Keratinocyte (primary cell): ENCODE measurements at places on chromosomes 7 and 10.
A peak's percentile ranks its signal among the peaks of the same experiment; 100 is the strongest.

DNA sequence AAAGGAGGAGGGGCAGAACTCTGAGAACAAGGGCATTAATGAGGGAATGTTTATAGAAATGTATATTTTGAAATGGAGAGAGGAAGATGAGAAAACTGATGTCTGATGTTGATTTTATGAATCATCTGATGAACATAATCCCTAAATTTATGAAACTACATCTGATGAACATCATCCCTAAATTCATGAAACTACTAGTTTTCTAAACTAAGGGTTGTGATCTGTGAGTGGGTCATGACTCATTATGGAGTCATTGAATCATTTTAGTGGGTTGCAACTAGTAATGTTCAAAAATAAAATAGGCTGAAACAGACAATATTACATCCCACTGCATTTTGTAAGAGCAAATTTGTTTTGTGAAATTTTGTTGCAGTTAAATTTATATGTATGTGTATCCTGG lies 442.6 kb upstream of the TEX47 start:
- DNase-seq, result no peak

DNA sequence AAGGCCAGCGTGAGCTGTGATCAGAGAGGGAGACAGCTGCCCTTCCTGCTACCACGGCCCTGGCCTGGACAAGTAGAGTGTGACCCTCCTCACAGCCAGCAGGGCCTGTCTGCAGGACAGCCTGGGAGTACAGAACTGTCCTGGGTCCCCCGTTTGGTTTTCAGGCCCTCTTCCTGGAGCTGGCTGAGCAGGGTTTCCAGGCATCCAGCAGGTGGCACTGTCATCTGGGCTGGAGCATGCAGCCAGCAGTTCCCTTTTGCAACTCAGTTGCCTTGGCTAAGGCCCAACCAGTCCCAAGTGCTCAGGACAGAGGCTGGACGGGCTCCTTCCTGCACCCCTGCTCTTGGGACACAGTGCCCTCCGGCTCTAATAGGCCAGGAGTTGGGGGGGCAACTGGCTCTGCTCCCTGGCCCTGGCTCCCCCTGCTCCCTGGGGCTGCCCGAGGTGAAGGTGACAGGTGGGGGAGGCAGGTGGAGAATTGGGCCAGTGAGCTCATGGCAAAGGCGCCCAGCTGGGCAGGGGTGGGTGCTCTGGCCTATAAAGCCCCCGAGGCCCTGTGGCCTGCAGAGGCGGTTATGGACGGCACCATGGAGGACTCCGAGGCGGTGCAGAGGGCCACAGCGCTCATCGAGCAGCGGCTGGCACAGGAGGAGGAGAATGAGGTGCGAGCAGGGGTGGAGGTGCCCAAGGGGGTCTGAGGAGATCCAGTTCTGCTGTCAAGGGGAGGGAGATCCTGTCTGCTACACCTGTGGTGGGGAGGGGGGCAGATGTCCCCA lies at the start of gene ANKRD2:
ANKRD2 (plus strand) TSS at position 566 of the 776 bp plus-strand sequence; CDS start at position 576, 10 bp downstream.
- no peak for DNase-seq

DNA sequence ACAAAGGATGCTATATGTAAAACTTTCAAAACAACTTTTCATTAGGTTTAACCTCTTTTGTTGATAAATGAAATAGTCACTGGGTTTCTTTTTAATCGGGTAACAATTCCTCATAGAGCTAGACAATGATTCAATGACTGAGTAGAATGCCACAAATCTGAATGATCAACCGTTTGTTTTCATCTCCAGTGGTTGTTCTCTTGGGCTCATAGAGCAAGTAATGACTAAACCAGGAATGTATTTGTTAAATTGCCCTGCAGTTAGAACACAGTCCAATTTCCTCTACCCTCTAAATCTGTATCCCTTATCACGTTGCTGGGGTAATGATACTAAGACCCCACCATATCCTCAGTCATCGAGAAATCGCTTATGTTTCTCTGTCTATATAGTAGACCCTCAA lies 40.0 kb downstream of the CNNM1 start:
- no peak for DNase-seq

GRCh38 chr7:19932549-19933249 lies 159.3 kb upstream of the TMEM196 start:
- no peak for DNase-seq

DNA sequence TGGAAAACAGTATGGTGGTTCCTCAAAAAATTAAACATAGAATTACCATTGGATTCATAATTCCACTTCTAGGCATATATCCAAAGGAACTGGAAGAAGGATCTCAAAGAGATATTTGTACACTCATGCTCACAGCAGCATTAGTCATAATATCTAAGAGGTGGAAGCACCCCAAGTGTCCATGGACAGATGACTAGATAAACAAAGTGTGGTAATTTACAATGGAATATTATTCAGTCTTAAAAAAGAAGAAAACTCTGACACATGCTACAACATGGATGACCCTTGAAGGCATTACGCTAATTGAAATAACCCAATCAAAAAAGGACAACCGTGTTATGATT lies 594.2 kb downstream of the KCNMA1 start:
- no peak for DNase-seq

DNA sequence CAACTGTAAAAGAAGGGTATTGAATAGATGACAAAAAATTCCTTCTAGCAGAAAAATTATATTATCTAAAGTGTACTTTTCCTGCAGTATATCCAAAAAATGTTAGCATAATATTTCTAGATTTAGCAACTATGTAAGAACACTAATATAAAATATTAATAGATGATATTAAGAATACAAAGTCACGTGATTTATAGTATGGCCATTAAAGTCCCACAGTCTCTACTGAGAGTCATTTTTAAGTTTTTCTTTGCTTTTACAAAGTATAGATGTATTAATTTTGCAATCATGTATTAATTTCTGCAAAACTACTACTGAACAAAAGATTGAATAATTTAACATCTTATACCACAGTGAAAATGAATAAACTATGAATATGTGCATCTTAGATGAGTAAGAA lies 94.9 kb downstream of the ZWINT start:
- no peak for DNase-seq

DNA sequence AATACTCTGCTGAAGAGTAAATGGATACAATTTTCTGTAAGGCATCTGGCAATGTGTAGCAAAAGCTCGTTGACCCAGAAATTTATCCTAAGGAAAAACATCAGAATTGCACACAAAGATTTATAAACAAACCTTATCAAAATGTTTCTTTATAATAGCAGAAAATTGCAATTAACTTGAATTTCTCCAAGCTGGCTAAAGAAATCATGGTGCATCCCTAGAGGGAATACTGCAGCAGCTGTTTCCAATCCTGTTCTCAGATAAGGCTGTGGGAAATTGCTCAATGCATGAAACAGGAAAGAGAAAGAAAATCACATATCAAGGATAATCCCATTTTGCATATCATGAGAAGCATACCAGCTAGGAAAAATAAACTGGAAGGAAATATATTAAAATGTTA lies 18.7 kb downstream of the TACR2 start:
- DNase-seq, result no peak

- no peak for DNase-seq
Observed at GRCh38 chr10:55369670-55370420, 568.8 kb upstream of the PCDH15 start.

GRCh38 chr7:47337531-47337930 lies 244.4 kb downstream of the TNS3 start:
- no peak for DNase-seq

DNA sequence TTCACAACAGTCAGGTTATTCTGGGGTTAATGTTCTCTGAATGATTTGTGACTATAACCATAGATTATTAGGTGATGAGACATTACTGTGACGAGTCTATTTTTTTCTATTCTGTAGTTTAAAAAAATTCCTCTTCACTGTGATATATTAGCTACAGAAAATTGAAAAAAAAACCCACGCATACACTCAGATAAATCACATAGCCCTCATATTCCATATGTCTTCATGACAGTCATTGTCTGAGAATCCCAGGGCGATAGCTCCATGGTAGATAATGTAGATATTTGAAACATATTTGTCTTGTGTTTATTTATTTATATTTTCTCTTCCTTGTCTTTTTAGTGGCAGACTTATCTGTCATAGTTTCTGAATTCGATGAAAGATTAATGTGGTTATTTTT lies 110.0 kb downstream of the CAMK1D start:
- DNase-seq, result no peak

- DNase-seq, result no peak
Observed at GRCh38 chr10:103849212-103849877, 6.0 kb downstream of the SH3PXD2A start.

GRCh38 chr7:115297656-115298055 lies 375.8 kb downstream of the MDFIC start:
- peak; percentile 40 for DNase-seq

DNA sequence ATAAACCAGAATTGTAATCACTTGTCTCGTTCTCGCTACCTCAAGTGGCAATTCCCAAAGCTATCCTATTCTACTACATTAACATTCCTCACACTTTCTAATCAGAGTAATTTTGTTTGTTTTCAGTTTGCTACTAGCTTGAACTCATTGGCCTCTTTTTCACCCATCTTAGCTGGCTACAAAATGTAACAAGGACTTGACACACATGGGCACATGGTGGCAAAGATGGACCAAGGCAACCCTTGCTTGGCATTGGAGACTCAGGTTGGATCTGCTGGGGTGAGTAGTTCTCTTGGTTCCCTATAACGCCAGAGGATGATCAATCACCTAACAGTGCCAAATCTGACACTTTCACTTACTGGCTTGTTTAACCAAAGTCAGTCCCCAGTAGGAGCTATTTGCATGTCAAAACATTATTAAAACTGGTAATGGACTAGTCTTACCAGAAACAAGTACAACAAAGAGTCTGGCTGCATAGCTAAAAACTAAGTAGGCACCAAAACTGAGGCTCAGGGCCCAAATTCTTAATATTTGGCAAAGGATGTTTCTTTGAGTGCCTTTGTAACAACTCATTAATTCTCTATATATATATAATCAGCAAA lies 1.9 kb downstream of the USP6NL start:
- DNase-seq, result no peak

GRCh38 chr10:75176046-75176445 lies 34.5 kb upstream of the VDAC2 start:
- no peak for DNase-seq

GRCh38 chr7:91107460-91107859 lies 156.8 kb upstream of the FZD1 start:
- DNase-seq, result no peak

DNA sequence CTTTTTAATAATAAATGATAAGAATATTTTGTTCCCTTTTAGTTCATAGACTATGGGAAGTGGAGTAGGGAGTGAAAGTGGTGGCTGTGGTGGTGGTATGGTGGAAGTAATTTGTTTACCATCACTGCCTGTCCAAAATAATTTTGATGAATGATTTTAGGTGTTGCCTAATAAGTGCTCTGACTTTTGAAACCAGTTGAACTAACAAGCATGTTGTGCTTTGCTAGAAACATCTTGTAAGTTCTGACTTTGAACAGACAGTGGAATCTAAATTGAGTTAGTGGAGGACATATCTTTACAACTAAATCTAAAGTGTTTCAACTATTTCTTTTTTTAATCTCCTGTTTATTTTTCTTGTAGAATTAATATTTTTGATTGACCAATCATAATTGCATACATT lies 49.7 kb downstream of the ZEB1 start:
- DNase-seq, result no peak

DNA sequence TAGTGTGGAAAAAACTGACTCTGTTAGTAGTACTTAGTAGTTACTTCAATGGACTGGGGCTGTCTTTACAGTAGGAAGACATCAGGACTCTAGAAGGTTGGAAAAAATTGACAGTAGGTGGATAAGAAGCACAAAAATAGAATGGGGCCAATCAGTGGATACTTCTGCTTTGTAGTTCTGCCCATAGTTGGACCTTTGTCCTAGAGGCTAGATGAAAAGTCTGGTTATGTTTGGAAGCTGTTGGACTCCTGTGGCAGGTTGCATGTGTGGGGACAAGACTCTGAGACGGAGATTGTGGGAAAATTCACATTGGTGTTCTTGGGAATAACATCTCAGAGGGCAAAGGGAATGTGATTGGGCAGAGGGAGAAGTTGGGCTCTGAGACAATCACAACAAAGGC lies 18.6 kb upstream of the KBTBD2 start:
- no peak for DNase-seq

DNA sequence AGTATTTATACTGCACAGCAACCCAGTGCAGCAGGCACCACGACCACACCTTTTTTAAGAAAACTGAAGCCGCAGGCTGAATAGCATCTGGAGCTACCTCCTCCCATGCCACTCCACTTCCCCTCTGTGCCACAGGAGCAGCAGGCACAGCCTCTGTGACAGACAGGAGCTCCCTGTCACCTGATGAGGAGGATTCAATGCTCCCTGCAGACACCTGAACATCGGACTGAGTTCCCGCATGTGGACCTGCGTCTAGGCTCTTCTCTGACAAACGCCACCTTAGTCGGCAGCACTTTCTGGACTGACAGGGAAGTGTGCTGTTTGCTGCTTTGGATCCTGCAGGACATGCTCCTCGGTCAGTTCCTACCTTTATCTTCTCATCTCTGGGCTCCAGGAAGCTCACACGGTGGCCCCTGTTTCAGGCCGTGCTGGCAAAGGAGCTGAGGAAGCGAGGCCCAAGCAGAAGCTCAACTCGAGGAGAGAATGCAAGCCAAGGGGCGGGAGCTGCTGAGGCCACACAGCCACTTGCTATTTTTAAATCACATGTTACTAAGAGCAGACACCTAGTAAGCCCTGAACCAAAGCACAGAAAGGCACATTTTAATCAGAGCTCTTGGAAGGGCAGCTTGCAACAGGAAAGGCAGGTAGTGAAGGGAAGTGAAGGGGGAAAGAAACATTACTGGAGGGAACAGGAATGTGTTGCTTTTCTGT lies 56.6 kb downstream of the VOPP1 start:
- no peak for DNase-seq

GRCh38 chr7:83908526-83908925 lies 259.6 kb upstream of the SEMA3E start:
- DNase-seq, result no peak

DNA sequence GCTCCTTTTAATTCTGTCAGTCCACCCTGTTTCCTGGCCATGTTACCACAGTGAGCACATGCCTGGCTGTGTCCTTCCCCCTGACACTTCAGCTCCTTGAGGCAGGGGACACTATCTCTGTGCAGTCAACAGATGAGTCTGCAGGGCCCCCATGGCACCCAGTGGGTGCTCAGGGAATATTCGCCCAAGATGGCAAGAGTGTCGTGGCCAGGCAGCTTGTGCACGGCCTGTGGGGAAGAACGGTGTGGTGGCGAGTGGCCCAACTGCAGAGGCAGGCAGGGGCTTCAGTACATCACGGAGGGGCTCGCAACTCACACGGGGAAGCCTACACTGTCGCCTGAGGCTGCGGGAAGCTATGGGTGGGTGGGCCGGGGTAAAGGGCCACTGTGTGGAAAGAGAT lies 91.1 kb downstream of the TRRAP start:
- no peak for DNase-seq

GRCh38 chr10:131448171-131448570 lies 136.7 kb upstream of the TCERG1L start:
- no peak for DNase-seq
